ENCODE measurements at places on chromosomes 2 and 18.

GRCh38 chr2:107663632-107664031 is 163.1 kb upstream of the RGPD4 start:
- no peak for DNase-seq

- DNase-seq, result no peak
Measured at GRCh38 chr2:64137567-64137966, 6.7 kb downstream of the PELI1 start.

DNA sequence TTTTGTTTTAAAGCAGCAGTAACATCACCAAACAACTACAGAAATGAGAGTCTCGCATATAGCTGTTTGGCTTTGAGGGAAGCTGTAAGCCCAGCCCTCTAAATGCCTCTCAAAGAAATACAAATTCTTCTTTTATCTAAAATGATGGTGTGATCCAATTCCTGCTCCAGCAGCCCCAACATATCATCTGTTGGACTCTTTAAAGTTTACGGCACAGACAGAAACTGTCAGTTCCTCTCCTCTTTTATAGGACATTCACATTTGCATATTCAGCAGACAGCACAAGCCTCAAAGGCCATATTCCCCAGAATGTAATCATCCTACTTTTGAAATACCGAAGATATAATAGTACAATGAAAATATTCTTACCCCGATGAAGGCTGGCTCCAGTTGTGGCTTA is 216.9 kb upstream of the REV1 start:
- no peak for DNase-seq

- DNase-seq, result no peak
Measured at GRCh38 chr2:17754773-17755425, 961 bp downstream of the GEN1 start.

DNA sequence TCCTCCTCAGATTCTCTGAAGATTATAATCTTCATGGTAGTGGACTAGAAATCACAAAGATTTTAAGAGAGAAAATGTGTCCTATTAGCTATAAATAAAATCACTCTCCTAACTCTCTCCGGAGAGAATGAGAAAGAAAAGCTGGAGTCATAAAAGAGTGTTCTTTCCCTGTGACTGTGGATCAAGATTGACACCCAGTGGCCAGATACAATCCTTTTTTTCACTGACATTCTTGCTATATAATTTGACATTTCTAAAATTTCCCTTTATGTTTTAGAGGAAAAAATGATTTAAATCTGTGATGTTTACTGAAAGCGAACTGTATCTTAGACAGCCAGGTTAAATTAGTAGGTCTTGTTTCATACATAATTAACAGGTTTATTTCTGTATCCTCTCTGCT is 35.4 kb upstream of the LRP2 start:
- DNase-seq, result no peak

DNA sequence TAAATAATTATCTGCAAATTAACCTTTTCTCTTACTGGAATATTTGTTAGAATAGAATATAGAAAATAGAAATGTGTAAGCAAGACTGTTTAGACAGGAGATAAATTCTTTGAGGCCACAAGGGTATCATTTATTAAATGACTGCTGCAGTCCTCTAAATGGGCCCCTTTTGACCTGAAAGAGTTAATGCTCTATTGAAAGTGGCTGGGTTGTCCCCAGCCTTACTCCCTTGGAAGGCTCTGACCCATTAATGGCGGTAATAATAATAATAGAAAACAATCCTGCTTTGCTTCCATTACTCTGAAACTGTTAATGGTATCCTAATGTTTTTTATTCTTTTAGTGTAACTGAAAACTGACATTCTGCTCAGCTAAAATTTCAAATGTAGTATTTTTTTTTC is 398.0 kb upstream of the NRP2 start:
- no peak for DNase-seq

- DNase-seq, result no peak
Measured at GRCh38 chr2:157911246-157911645, 35.1 kb upstream of the ACVR1 start.

DNA sequence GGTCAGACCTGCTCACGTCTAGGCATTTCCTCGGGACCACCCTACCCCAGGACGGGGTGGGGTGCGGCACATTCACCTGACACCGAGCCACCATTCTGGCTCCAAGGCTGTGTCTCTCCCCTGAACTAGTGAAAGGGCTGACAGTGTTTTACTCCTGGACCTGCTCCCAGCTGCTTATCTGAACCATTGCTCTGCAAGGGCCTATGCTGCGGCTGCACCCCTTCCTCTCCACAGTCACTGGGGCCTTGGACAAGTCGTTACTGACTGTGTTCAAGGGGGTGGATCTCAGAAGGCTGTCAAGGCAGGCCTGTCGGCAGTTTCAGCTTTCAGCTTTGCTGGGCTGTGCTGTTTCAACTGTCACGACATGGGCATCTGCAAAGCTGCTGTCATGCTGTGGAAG is 11.7 kb downstream of the CREG2 start:
- DNase-seq, result no peak

DNA sequence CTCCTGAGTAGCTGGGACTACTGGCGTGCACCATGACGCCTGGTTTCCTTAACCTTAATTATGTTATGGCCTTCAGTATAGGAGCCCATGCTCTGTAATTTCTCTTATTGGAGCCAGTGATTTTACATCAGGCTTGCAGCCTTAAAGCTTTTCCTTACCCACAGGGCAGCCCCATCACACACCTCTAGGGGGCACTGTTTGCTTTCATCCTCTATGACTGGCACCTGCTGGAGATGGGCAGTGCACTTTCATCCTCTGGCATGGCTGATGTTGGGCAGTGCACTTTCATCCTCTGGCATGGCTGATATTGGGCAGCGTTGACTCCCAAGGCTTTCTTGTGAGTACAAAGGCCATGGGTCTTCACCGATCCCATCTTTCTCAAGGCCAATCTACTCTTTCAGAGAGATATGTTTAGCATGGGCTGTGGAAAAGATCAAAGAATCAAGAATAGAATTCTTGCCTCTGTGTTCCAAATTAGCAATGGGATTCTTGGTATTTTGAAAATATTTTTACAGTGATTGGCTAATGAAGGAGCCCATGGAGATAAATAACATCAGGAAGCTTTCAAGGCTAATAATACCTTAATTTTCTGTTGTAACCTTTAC is 80.7 kb upstream of the MEX3C start:
- DNase-seq, result no peak

DNA sequence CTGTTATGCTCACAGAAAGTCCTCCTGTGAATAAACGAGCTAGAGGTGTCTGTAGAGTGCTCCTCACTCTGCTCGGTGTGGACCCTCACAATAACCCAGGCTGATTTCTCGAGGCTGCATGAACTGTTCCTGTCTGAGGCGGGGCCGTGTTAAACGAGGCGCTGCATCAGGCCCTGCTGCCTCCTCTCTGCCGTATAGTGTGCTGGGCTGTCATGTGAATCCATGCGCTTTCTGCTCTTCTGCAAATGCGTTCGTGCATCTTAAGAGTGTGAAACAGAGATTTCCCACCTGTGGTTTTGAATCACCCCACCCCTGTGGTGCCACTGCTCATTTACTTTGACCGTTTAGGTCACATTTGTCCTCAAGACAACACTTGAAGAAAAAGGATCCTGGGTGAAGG is 26.2 kb downstream of the TRAF3IP1 start:
- no peak for DNase-seq

All from CD4-positive, alpha-beta T cell treated with Interleukin-4 for 1 hour (primary cell).